ENCODE measurements at places on chromosomes 5 and 9.

DNA sequence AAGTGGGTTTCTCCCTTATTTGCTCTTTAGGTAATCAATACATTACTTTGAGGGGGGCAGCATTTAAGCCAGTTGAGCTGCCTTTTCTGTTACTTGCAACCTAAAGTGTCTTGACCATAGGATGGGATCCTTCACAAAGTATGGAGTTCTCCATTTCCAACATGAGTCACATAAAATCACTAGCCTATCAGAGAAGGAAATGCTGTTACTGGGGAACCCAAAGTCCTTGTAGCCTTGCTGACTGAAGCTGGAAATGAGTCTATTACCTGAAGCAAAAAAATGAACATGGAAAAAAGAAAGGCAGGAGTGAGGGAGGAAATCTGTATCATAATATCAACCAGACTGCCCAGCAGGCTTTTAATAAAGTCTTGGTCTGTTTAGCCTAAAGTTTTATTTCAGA lies 42.8 kb upstream of the SLIT3 start:
- no peaks in the 10 kb centered on the region for H3K4me1 ChIP-seq
- no peaks in the 10 kb centered on the region for H3K27me3 ChIP-seq
- H3K27ac ChIP-seq, result no peak overlapping the region
- H3K4me3 ChIP-seq, result no peak overlapping the region

GRCh38 chr5:83891261-83891660 lies 170.6 kb upstream of the HAPLN1 start:
- H3K27me3 ChIP-seq, result no peaks in the 10 kb centered on the region
- no peaks in the 10 kb centered on the region for H3K4me1 ChIP-seq
- no peak for DNase-seq
- H3K27ac ChIP-seq, result no peak overlapping the region
- no peak overlapping the region for H3K4me3 ChIP-seq

GRCh38 chr9:27591093-27591492 lies 17.8 kb upstream of the C9orf72 start:
- H3K27ac ChIP-seq, result no peak overlapping the region
- DNase-seq, result no peak
- H3K4me1 ChIP-seq, result no peaks in the 10 kb centered on the region
- H3K27me3 ChIP-seq, result peaks cover 22% of the 10 kb centered on the region
- H3K4me3 ChIP-seq, result no peak overlapping the region

DNA sequence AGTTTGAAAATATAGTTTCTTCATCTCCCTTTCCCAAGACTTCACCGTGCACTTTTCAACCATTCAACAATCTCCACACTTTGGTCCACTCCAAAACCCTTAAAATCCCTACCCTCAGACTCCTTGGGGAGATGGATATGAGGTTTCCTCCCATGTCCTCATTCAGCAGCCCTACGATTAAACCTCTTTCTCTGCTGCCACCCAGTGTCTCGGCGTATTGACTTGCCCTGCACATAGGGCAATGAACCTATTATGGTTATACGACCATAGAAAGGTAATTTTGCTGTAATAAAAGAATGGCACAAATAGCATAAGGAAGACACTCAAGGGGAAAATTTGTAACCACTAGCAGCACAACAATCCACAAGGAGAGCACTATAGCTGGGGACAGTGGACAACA lies 803.5 kb downstream of the TLE1 start:
- no peaks in the 10 kb centered on the region for H3K27me3 ChIP-seq
- H3K4me3 ChIP-seq, result no peak overlapping the region
- no peaks in the 10 kb centered on the region for H3K36me3 ChIP-seq
- H3K4me1 ChIP-seq, result no peaks in the 10 kb centered on the region
- DNase-seq, result no peak

GRCh38 chr9:16103620-16104397 lies 551.0 kb downstream of the CCDC171 start:
- H3K27ac ChIP-seq, result no peak overlapping the region
- H3K4me3 ChIP-seq, result no peak overlapping the region
- DNase-seq, result no peak
- H3K36me3 ChIP-seq, result no peaks in the 10 kb centered on the region
- H3K4me1 ChIP-seq, result no peaks in the 10 kb centered on the region
